A549 treated with AZD2906 at 1 μM for 4 hours (cell line): ENCODE measurements at places on chromosomes 7 and 10. TPM values are rescaled to one million over a fixed set of nuclear protein-coding genes. Genes with fewer than 3 reads are reported as not detected.

GUSB gene
- total RNA-seq: 27.5 to 33.0 TPM (median 32.6 TPM) in 5 replicates

FFAR4 gene
- 0.04 to 0.14 TPM (median 0.09 TPM) in 5 replicates for total RNA-seq

COL17A1 gene
- total RNA-seq: 1.3 to 2.4 TPM (median 1.8 TPM) in 5 replicates

C10orf67 gene
- total RNA-seq: 0.05 to 0.19 TPM (median 0.09 TPM) in 4 of 5 replicates, not detected in the other

POLR3A gene
- total RNA-seq: 12.1 to 13.2 TPM (median 12.6 TPM) in 5 replicates

ADK gene
- 30.7 to 32.7 TPM (median 32.4 TPM) in 5 replicates for total RNA-seq

FGFBP3 gene
- 2.1 to 2.7 TPM (median 2.6 TPM) in 5 replicates for total RNA-seq
